ENCODE measurements at places on chromosomes 4 and X. TPM values are rescaled to one million over a fixed set of nuclear protein-coding genes. Genes with fewer than 3 reads are reported as not detected.

DNA sequence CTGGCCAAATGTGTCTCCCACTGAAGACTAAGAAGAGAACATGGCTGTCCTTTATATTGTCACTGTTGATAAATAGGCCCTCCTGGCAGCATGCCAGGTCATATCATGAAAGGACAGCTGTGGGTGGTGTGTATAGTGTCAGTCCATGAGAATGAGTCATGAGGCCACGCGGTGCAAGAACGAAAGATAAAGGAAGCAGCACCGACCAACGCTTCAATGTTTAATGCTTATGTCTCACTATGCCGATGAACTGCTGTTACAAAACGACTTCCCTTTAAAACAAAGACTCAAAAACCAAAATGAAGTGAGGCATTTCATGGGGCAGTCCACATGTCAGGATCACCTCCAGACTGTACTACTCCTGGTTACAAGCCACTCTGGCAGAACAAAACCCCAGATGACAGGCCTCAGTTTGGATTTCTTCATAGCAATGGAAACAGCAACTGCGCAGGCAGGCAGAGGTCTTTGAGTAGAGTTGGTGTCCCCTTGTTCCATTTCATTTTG is 5.2 kb upstream of the TCEANC start:
- no peaks in the 10 kb centered on the region for H3K36me3 ChIP-seq
- peaks cover 31% of the 10 kb centered on the region for H3K27me3 ChIP-seq
- H3K4me3 ChIP-seq: no peak overlapping the region
- peaks cover 19% of the 10 kb centered on the region for H3K4me1 ChIP-seq
- peak; percentile 74 for DNase-seq

DNA sequence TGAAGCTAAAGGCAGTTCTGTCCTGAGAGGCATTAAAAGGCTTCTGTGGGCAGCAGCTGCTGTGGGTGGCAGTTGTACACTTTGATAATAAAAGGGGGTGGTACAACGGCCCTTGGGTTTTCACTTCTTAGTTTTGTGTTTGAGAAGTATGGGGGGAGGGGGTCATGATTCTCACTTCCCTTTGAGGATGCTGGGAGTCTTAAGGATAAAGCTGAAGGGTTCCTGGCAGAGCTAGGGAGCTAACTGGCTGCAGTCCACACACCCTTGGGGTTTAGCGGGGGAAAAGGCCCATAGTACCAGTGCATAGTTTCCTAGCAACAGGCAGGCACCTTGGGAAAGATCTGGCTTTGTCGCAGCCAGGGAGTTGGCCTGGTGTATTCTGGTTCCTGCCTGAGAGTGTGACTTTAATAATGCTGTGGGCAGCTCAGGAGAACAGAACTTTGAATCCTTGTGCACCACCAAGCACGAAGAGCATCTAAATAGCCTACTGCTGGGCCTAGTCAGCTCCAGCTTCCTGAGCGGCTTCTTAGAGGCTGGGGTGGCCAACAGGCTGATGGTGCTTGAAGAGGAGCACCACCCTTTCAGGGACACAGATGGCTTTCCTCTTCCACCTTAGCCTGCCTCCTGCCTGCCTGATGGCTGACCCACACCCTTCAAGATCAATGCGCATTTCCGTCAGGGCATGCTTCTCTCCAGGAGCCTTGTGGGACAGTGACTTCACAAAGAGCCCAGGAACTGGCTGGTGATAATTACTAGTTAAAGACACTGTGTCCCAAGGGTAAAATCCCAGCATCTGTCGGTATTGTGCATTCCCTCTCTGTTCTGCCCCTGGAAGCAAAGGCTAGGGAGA is 12.5 kb downstream of the ZBTB33 start:
- no peaks in the 10 kb centered on the region for H3K4me1 ChIP-seq
- peak; percentile 16 for DNase-seq
- no peak overlapping the region for H3K27ac ChIP-seq
- H3K36me3 ChIP-seq: no peaks in the 10 kb centered on the region
- peaks cover 4% of the 10 kb centered on the region for H3K27me3 ChIP-seq
- H3K4me3 ChIP-seq: no peak overlapping the region

GRCh38 chr4:172348426-172348825 is 535.2 kb downstream of the GALNTL6 start:
- no peaks in the 10 kb centered on the region for H3K27me3 ChIP-seq
- no peaks in the 10 kb centered on the region for H3K36me3 ChIP-seq
- no peaks in the 10 kb centered on the region for H3K4me1 ChIP-seq
- H3K27ac ChIP-seq: no peak overlapping the region

The HS6ST2 gene
- 27.8 TPM for total RNA-seq

The IGSF1 gene
- total RNA-seq: 90.7 TPM

The MAGEE2 gene
- total RNA-seq: 0.27 TPM

The ALB gene
- total RNA-seq: 17.7 TPM

- peaks cover 30% of the 10 kb centered on the region for H3K27me3 ChIP-seq
- peaks cover 10% of the 10 kb centered on the region for H3K4me1 ChIP-seq
- peak overlapping the region; percentile 6 for H3K4me3 ChIP-seq
Observed at GRCh38 chrX:119273420-119274192, 37.5 kb downstream of the PGRMC1 start.

DNA sequence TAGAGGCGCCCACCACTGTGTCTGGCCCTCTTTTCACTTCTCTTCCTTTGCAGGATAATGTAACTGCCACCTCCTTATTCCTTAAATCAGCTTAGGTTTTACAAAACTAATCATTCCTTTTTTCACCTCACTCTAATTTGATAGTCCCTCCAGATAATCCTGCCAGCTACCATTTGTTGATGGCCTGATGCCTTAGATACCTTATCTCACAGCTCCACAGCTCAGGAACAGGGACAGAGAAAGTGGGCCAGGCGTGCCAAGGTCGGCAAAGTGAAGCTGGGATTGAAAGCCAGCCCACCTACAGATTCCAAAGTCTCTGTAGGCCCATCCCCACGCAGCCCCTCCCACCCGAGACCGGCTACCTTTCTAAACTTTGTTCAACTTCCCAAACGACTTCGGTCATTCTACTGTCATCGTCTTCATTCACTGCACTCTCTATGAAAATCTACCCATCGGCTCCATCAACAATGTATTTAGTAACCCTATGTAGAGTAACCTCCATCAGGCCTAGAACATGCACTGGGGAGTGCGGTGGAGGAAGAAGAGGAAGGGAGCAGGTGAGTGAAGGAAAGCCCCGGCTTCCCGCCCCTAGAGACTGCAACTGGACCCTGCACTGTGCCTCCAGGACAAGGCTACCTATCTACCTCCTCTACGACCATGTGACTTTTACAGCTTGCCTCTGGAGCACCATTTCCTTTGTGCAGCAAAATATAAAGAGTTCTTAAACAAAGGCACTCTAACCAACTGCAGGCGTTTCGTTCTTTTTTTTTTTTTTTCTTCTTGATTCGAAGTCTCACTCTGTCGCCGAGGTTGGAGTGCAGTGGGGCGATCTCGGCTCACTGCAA is 1.5 kb downstream of the CASP6 start:
- peaks cover 12% of the 10 kb centered on the region for H3K4me1 ChIP-seq
- peak overlapping the region; percentile 88 for H3K4me3 ChIP-seq
- peak; percentile 4 for DNase-seq
- H3K36me3 ChIP-seq: peaks cover 8% of the 10 kb centered on the region
- no peaks in the 10 kb centered on the region for H3K27me3 ChIP-seq

- H3K27ac ChIP-seq: no peak overlapping the region
- no peak overlapping the region for H3K4me3 ChIP-seq
- no peaks in the 10 kb centered on the region for H3K36me3 ChIP-seq
- no peak for DNase-seq
- H3K27me3 ChIP-seq: no peaks in the 10 kb centered on the region
Observed at GRCh38 chr4:180642732-180643131, 1600.5 kb upstream of the TENM3 start.

The ADH7 gene
- total RNA-seq: not detected

- H3K36me3 ChIP-seq: no peaks in the 10 kb centered on the region
- no peak for DNase-seq
- H3K4me3 ChIP-seq: peak overlapping the region; percentile 84
- no peak overlapping the region for H3K27ac ChIP-seq
- peaks cover 27% of the 10 kb centered on the region for H3K27me3 ChIP-seq
- peaks cover 9% of the 10 kb centered on the region for H3K4me1 ChIP-seq
Observed at GRCh38 chrX:16785247-16786138, 773 bp upstream of the TXLNG start.

DNA sequence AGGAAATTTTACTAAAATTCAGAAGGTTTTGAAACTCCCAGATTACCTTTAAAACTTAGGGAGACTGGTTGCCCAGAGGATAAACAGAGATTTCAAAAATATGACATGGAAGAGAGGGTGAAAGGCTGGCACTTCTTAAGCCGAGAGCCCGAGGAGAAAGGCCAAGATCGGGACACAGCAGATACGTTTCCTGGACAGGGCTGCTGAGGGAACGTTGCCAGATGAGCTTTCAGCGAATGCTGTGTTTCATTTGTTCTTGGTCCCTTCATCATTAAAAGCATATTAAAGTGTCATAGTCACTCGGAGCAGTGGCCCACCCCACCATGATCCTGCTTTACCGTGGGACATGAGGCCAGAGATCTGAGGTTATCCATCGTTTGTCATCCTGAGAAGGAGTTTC is 37.9 kb upstream of the STOX2 start:
- H3K27ac ChIP-seq: no peak overlapping the region
- H3K27me3 ChIP-seq: peaks cover 2% of the 10 kb centered on the region
- H3K4me3 ChIP-seq: no peak overlapping the region
- no peaks in the 10 kb centered on the region for H3K4me1 ChIP-seq

The ASB12 gene
- total RNA-seq: 9.5 TPM

The TASL gene
- total RNA-seq: 0.75 TPM

DNA sequence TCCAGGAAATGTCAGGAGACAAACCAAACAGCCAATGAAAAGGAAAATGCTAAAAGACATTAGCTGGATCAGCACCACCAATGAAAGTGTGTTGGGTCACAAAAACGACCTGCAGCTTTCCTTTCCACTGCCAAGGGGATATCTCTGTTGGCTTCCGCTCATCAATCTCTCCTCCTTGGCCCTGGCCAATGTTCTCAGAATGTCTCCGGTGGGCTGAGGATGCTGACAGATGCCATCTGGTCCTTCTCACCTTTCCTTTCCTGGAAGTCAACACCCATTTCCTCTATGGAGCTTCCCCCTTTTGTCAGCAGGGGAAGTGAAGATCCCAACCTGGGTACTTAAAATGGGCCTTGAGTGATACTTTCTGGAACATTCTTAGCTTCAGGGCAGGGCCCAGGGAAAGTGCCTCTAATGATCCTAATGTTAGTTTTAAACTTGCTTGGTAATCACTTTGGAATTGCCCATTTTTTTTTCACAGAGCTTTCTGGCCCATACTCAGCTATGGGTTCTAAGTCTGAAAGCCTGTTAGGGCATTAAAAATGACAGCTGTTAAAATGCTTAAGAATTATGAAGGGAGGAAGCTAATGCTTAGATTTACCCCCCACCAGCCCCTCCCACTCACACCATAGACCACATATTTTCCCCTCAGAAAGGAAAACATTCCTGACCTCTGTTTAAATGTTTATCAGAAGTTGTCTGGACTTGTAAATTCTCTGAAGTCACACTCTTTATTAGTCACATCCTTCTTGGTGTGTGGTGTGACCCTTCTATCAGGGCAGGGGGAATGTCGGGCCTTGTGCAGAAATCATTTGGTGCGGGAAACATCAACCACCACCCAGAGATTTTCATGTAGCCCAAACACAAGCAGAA is 29.2 kb downstream of the IGFBP7 start:
- no peaks in the 10 kb centered on the region for H3K27me3 ChIP-seq
- H3K4me1 ChIP-seq: peaks cover 3% of the 10 kb centered on the region
- H3K4me3 ChIP-seq: no peak overlapping the region
- H3K36me3 ChIP-seq: no peaks in the 10 kb centered on the region
- DNase-seq: peak; percentile 30

- no peak overlapping the region for H3K4me3 ChIP-seq
- peaks cover 2% of the 10 kb centered on the region for H3K4me1 ChIP-seq
- no peaks in the 10 kb centered on the region for H3K27me3 ChIP-seq
- peaks cover 3% of the 10 kb centered on the region for H3K36me3 ChIP-seq
- no peak overlapping the region for H3K27ac ChIP-seq
Observed at GRCh38 chr4:150126864-150127203, 48.6 kb downstream of the DCLK2 start.

GRCh38 chr4:5292101-5292500 is 240.8 kb downstream of the STK32B start:
- H3K27ac ChIP-seq: no peak overlapping the region
- H3K27me3 ChIP-seq: no peaks in the 10 kb centered on the region
- H3K4me1 ChIP-seq: no peaks in the 10 kb centered on the region
- DNase-seq: no peak
- no peak overlapping the region for H3K4me3 ChIP-seq
- no peaks in the 10 kb centered on the region for H3K36me3 ChIP-seq

- H3K27me3 ChIP-seq: no peaks in the 10 kb centered on the region
- no peak for DNase-seq
- no peaks in the 10 kb centered on the region for H3K4me1 ChIP-seq
- H3K36me3 ChIP-seq: no peaks in the 10 kb centered on the region
Observed at GRCh38 chr4:55284331-55284730, 61.7 kb upstream of the SRD5A3 start.

The FABP2 gene
- not detected for total RNA-seq

DNA sequence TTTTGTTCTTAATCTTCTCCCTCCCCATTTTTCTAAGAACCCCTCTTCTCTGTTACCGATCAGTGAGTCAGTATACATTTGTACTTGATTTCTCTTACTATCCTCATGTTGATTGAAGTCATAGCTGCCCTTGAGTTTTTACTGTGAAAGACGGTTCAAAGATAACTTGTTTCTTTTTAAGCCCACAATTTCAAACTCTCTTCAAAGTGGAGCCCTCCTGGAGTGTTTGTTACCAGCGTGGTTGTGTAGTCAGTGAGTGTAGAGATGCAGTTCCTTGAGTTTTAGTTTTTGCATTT is 7.9 kb downstream of the PPP1R3F start:
- no peak overlapping the region for H3K27ac ChIP-seq
- peaks cover 2% of the 10 kb centered on the region for H3K27me3 ChIP-seq
- DNase-seq: no peak
- H3K36me3 ChIP-seq: no peaks in the 10 kb centered on the region
- peaks cover 2% of the 10 kb centered on the region for H3K4me1 ChIP-seq
- H3K4me3 ChIP-seq: no peak overlapping the region

- H3K4me3 ChIP-seq: no peak overlapping the region
- no peaks in the 10 kb centered on the region for H3K27me3 ChIP-seq
- no peak for DNase-seq
- no peak overlapping the region for H3K27ac ChIP-seq
- H3K4me1 ChIP-seq: no peaks in the 10 kb centered on the region
Observed at GRCh38 chr4:26889356-26889755, 28.7 kb downstream of the STIM2 start.

The TMSB4X gene
- 1,465 TPM for total RNA-seq

GRCh38 chrX:71543316-71543715 is 10.4 kb downstream of the OGT start:
- H3K4me3 ChIP-seq: no peak overlapping the region
- peaks cover 2% of the 10 kb centered on the region for H3K4me1 ChIP-seq
- peaks cover 32% of the 10 kb centered on the region for H3K36me3 ChIP-seq

GRCh38 chr4:145785391-145786008 is 105.6 kb downstream of the C4orf51 start:
- no peak overlapping the region for H3K4me3 ChIP-seq
- no peaks in the 10 kb centered on the region for H3K27me3 ChIP-seq
- peak; percentile 51 for DNase-seq

All from muscle of leg (tissue), 16 donors.